ENCODE measurements at places on chromosomes 1 and 21.

- DNase-seq = no peak
Measured at GRCh38 chr1:200279810-200280411, 129.9 kb downstream of the ZNF281 start.

DNA sequence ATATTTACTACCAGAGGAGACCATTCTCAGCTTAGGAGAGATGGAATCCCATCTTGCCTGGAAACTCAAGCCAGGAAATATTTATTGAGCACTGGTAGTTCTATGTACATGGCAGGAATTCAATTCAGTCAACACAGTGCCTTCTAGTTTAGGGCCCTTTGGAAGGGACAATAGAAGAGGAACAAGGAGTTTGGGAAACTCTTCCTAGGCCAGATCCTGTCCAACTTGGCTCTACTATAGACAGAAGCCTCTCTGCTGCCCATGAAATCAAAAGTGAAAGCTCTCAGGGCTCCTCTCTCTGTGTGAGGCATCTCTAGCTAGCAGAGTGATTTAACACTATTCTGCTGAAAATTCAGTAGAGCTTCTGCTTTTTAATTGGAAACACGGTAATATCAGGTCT lies 244.6 kb upstream of the MAP1LC3C start:
- DNase-seq = no peak

- no peak for DNase-seq
Measured at GRCh38 chr1:50970509-50970887, 453 bp downstream of the CDKN2C start.

GRCh38 chr1:185069202-185069772 lies 23.9 kb downstream of the RNF2 start:
- DNase-seq = no peak

DNA sequence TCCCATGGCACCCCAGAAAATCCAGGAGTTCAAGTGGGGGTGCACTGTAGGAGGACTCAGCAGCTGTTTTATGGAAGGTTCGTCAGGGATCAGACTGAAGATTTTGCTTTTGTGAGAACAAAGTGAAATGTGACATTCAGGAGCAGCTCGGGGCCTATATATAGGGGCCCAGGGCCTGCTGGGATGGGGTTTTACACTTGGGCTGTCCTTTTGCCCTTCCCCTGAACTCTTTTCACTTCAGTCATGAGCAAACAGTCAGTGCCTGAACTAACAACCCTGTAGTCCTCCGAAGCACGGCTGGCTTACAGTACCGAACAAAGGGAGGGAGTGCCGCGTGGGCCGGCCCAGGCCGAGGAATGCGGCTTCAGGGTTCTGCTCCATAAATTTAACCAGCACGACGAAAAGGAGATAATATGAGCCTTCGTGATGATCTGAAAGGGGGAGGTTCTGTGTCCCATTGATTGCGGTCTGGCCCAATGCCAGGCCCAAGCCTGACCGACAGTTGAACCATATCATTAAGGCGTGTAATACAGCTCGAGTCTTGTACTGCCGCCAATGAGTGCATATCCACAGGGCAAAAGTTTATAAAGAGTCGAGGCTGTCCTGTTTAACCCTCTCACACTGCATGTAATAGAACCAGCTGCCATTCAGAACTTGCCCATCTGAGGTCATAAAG lies 139.9 kb downstream of the DHRS3 start:
- peak; percentile 10 for DNase-seq

GRCh38 chr1:180358649-180359048 lies 128.6 kb downstream of the LHX4 start:
- no peak for DNase-seq

DNA sequence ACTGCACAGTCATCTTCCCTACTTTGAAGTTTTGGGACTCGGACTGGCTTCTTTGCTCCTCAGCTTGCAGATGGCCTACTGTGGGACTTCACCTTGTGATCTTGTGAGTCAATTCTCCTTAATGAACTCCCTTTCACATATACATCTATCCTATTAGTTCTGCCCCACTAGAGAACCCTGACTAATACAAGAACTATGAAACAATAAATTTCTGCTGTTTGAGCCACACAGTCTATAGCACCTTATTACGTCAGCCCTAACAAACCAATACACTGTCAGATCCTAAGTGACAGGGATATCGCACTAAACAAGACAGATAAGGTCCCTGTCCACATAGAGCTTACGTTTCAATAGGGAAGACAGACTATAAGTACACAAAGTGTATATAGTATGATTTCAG lies 120.1 kb downstream of the PLPP3 start:
- DNase-seq = no peak

DNA sequence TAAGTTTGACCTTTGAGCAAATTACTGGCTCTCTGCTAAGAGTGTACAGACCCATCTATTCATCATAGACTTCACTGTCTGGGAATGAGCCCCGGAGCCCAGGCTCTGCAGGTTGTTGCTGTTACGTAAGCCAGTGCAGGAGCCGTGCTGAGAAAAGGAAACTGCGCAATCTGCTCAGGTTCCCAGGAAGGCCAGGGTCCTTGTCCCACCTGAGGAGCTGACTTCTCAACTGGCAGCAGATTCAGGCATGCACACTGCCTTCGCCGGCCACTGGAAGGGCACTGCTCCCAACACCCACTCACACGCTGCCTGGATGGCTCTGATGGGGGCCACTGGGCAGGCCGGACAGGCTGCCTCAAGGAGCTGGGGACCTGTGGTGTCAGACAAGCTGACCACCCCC lies 19.5 kb downstream of the RCAN1 start:
- no peak for DNase-seq

DNA sequence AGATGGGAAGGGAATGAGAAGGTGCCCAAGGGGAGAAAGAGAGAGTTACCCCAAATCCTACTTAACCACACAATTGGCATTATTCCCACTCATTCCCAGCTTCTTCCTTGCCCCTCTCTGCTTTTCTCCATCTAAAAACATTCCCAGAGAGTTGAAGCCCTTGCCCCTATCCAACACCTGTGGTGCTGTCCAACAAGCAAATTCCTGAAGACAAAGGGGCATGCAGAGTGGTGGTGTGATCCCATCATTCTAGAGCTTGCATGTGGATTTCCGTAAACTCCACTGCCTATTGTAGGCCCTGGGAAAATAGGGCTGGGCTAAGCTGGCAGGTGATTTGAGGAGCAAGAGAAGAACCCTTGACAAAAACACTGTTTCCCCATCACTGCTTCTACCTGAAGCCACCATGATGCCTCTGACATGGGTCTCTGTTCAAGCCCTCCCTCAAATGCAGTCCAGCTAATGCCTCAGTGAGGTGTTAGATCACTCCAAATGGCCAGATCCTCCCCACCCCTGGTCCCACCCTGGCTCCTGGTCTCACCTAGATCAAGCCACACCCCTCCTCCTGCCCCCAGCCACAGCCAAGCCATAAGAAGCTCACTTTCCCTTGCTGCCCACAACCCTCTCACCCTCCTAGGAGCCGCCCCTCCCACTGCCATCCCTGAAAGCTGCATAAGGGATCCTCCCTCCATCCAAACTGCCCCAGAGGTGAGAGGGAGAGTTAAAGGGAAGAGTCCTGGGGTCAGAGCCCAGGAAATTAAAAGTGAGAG lies 29.5 kb downstream of the SYT2 start:
- DNase-seq = no peak

DNA sequence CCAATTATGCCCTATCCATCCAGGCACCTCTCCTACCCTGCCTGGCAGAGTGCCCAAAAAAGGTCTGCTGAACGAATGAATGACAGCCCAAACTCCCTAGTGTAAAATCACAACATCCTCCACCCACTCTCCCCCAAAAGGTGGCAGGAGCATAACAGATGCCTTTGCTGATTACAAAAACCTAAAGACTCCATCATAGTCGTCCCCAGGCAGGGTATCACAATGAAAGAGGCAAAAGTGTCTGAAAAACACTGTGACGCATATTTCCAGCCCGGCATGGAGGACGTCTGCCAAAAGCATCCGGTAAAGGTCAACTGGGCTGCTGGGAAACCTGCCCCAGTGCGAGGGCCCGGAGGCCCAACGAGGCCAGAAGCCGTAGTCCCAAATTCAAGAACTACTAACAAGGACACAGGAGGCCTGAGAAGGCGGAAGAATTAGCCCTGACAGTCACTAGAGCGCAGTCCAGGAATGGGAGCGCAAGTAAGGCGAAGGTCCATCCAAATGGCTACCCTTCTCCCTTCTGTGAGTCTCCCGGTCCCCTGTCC lies 576 bp downstream of the SMIM12 start:
- no peak for DNase-seq

DNA sequence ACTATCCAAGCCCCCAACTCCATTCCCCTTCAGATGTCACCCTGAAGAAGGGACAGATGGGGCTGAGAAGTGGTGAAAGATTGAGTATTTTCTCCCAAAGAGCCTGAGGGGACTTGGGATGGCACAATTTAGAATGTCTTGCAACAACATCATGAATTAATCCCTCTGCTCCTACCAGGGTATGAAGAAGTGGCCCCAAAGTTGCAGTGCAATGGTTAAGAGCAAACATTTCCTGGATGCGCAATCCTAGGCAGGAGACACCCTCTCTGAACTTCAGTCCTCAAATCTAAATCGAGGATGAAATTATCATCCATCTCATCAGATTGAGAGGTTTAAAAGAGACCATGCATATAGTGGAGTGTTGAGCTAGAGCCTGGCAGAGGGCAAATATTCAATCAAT lies 28.6 kb upstream of the CITED4 start:
- DNase-seq = no peak

DNA sequence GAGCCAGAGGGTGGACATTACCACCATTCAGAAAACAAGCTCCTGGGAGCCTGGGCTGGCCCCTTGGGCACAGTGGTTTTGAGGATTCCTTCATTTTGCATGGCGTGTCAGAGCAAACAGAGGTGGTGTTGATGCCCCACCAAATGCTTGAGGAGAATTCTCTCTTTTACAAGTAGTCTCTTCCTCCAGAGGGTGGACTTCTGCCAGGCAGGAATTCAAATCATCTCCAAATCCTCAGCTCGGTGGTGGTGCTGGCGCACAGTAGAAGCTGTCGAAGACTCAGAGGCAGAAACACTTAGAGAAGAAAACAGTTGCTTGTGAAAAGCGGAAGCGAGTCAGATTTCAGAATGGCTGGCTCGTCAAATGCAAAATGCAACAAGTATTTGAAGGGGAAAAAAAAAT lies 3.4 kb upstream of the CHI3L1 start:
- DNase-seq = no peak

- no peak for DNase-seq
Measured at GRCh38 chr1:181179987-181180365, 91.5 kb downstream of the IER5 start.

Data from GF-D8 (cell line).